ENCODE measurements at places on chromosomes 11 and 22. TPM values are rescaled to one million over a fixed set of nuclear protein-coding genes. Genes with fewer than 3 reads are reported as not detected.

GRCh38 chr11:75351791-75352587 lies 528 bp upstream of the ARRB1 start:
- DNase-seq, result peak; percentile 91

DNA sequence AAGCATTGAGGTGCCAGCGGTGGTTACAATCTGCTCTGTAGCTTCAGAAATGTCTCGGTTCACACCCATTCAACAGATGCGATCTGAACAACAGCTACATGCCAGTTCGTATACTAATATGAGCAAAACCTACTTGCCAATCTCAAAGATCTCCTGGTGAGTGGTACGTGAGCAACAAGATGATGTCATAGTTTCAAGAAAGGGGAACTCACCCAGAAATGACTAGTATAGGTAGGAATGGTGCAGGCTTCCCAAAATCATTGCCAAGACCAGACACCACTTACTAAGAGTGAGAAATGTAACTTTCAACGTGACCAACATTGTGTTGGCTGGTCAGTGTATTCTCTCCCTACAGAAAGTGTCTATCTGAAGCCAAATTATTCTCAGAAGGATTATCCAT lies 31.1 kb downstream of the OR6Q1 start:
- no peak for DNase-seq

GRCh38 chr11:67034350-67034749 lies 11.4 kb downstream of the SYT12 start:
- DNase-seq, result no peak

GRCh38 chr11:68810164-68810563 lies 31.6 kb downstream of the CPT1A start:
- DNase-seq, result no peak

PRR33 gene
- total RNA-seq, result not detected

CRYAB gene
- total RNA-seq, result 194 TPM
